Inflammatory macrophage (primary cell): ENCODE measurements at places on chromosomes 5 and 9.

GRCh38 chr9:124164811-124165210, 92.9 kb upstream of the NEK6 start:
- DNase-seq = no peak

DNA sequence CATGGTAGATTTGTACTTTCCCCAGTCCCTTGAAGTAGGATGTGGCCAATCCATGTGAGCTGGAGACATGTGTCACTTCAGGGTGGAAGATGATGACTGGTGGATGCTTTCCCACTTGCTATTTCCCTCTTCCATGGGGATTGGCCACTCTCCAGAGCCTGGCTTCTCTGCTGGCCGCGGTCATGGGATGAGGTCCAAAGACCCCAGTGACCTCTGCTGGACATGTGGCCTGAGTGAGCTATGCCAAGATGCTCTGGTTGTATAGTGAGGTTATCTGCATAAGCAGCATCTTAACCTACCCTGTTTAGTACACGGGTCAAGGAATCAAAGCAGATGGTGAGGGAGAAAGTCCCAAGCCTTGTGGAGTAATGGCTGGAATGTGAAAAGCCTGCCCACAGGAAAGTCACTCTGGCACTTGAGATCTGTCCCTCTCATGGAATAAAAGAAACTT, 47.1 kb downstream of the SH3PXD2B start:
- DNase-seq = no peak

- DNase-seq = no peak
Measured at GRCh38 chr9:96006961-96007360, 131.5 kb downstream of the ERCC6L2 start.

- DNase-seq = no peak
Measured at GRCh38 chr5:156137071-156137869, 189.7 kb upstream of the SGCD start.

GRCh38 chr5:92470770-92471169, 1087.7 kb upstream of the ARRDC3 start:
- DNase-seq = no peak
